Activated CD8-positive, alpha-beta T cell treated with anti-CD3 and anti-CD28 coated beads, Interleukin-2, amount 10 ng/mL, durations not matched to agents 7 days and 5 days (primary cell): ENCODE measurements at places on chromosomes 16 and 17. TPM values are rescaled to one million over a fixed set of nuclear protein-coding genes. Genes with fewer than 3 reads are reported as not detected.

KCNJ16 gene
- not detected for total RNA-seq

CHD9NB gene
- total RNA-seq = 0.26 TPM

CACNG4 gene
- total RNA-seq = not detected

HNF1B gene
- total RNA-seq = not detected

KRT24 gene
- not detected for total RNA-seq

CCL8 gene
- not detected for total RNA-seq
